GM23248 (cell line): ENCODE measurements at places on chromosomes 12 and 14. TPM values are rescaled to one million over a fixed set of nuclear protein-coding genes. Genes with fewer than 3 reads are reported as not detected.

Gene MYRFL
- not detected in 2 replicates for total RNA-seq

Gene OR4E2
- total RNA-seq, result not detected in 2 replicates

Gene KLRF2
- not detected in 2 replicates for total RNA-seq

Gene FAM181A
- not detected in 2 replicates for total RNA-seq

Gene SVOP
- not detected in 2 replicates for total RNA-seq

Gene FAM90A1
- total RNA-seq, result not detected in 2 replicates

GRCh38 chr12:49909826-49910225 lies 6.1 kb upstream of the FAIM2 start:
- no peak for DNase-seq

DNA sequence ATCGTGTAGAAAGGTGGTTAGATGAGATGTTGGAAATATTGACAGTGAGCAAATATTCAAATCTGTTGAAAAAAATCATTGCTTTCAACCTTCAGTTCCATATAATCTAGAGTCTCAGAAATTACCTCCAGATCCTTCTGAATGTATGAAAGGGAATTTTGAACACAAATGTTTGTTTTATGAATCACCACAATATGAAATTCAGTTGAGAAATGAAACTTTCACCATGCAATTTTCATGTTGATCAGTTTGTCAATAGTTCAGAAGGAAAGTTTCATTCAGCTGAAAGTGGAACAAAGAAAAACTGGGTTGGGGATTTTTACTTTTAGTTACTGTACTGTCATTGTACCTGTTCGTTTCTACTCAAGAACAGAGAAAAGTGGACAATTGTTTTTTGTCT lies 953.6 kb downstream of the SLC6A15 start:
- peak; percentile 2 for DNase-seq

- peak; percentile 42 for DNase-seq
These were observed 70.3 kb upstream of the PYGL start for GRCh38 chr14:51014625-51015024.

- no peak for DNase-seq
These were observed 843.4 kb upstream of the FLRT2 start for GRCh38 chr14:84686550-84686949.

- DNase-seq, result peak; percentile 80
These were observed 3.1 kb downstream of the LRFN5 start for GRCh38 chr14:41609704-41610183.

- no peak for DNase-seq
These were observed 112.6 kb downstream of the RIMBP2 start for GRCh38 chr12:130603396-130603965.

DNA sequence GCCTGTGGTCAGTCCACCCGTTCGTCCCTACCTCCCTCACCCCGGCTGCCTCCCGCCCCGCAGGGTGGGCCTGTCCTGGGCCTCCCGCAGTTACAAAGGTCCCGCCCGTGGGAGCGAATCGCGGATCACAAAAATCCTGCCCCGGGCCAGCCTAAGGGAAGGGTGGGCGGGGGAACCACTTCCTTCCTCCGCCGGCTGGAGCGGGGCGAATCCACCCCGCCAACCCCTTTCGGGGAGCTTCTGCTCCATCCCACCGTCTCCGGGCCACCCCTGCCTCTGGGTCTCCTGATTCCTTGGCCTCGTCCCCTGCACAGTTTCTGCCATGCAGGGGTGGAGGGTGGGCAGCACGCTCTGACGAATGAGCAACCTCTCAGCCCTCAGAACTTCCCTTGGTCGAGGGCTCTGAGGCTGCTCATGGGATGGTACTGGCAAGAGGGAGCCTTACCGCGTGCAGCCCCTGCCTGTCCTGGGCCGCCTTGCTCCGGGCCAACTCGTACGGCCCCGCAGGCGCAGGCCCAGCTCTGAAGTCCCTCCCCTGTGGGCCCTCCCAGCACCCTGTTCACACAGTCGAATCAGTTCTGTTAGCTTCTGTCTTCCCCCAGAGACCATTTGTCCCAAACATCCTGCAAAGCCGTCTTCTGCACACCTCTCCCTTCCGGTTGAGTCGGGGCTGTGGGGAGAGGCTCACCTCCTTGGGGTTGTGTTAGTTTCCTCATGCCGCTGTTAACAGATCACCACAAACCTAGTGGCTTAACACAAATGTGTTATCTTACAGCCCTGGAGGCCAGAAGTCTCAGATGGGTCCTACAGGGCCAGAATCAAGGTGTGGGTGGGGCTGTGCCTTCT lies 589 bp upstream of the HVCN1 start:
- DNase-seq, result peak; percentile 50

GRCh38 chr12:89702503-89702902 lies 6.1 kb downstream of the ATP2B1 start:
- no peak for DNase-seq

- no peak for DNase-seq
These were observed 123.0 kb downstream of the ESRRB start for GRCh38 chr14:76498976-76499375.

DNA sequence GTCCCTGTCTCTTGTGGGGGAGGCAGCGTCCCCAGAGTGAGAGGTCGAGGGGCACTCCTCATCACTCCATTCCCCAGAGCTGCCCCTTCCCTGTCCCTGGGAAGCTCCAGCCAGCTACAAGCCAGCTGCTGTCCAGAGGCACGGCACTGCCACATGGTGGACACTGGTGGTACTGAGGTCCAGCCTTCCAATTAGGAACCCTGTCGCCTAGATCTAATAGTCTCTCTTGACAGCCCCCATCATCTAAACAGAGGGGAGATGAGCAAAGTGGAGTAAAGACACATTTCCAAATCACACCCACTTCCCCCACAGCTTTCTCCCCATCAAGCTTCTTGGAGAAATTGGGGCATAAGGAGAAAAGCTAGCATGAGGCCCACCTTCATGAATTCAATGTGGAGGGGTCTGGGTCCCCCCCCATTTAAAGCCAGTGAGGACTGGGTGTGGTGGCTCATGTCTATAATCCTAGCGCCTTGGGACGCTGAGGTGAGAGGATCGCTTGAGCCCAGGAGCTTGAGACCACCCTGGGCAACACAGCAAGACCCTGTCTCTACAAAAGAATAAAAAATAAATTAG lies 2.1 kb upstream of the INHBE start:
- DNase-seq, result peak; percentile 89

DNA sequence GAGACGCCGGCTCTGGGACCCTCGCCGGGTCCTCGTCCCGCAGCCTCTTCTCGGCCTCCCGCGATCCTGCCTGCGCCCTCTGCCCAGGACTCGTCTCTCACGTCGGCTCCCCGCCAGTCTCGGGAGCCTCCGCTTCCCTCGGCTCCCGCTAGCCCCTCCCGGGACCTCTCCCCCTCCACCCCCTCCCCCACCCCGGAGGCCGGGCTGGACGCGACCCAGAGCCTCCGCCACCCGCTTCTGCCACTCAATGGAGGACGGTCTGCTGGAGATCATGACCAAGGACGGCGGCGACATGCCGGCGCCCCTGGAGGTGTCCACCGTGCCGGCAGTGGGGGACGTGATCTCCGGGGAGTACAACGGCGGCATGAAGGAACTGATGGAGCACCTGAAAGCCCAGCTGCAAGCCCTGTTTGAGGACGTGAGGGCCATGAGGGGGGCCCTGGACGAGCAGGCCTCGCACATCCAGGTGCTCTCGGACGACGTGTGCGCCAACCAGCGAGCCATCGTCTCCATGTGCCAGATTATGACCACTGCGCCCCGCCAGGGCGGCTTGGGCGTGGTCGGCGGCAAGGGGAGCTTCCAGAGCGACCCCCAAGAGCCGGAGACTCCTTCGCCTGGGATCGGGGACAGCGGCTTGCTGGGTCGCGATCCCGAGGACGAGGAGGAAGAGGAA lies 568 bp downstream of the CCDC184 start:
- DNase-seq, result no peak

GRCh38 chr12:56518570-56518969 lies 3.0 kb upstream of the RBMS2 start:
- peak; percentile 77 for DNase-seq
